ENCODE measurements at places on chromosomes 2 and 18.

DNA sequence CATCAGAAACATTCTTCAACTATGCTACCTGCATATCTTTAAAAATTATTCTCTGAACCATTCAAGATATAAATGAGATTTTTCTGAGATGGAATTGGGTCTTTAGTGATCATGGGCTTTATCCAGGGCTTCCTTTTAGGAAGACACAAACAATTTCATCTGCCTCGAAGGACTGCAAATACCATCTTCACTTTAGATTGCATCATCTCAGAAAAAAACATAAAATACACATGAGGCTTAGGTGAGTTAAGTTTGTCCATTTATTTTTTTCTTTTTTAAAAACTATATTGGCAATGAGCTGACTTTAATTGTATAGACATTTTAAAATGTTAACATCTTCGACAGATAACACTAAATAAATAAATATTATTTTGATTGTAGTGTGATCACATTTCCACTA is 20.1 kb downstream of the TTN start:
- ATAC-seq, result no peak

DNA sequence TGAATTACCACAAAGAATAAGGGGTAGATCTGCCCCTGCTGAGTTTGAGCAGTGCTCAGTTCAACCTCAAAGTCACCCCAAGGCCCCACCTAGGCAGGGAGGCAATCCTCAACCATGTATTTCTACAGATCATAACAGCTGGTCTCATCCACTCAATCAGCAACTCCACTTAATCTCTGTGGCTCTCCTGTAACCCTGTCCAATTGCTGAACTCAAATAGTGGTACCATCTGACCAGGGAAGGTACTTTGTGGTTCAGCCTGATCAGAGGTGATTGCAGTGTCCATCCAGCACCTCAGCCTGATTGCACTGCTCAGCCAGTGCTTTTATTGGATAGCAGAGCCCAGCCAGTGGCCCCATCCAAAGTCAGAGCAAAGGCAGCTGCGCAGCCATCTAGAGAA is 91.0 kb upstream of the SLC4A10 start:
- ATAC-seq, result no peak

- ATAC-seq, result peak; percentile 74
These were observed 35.1 kb upstream of the MAPRE2 start for GRCh38 chr18:35005963-35006577.

GRCh38 chr18:7725473-7725872 is 158.4 kb downstream of the PTPRM start:
- no peak for ATAC-seq

DNA sequence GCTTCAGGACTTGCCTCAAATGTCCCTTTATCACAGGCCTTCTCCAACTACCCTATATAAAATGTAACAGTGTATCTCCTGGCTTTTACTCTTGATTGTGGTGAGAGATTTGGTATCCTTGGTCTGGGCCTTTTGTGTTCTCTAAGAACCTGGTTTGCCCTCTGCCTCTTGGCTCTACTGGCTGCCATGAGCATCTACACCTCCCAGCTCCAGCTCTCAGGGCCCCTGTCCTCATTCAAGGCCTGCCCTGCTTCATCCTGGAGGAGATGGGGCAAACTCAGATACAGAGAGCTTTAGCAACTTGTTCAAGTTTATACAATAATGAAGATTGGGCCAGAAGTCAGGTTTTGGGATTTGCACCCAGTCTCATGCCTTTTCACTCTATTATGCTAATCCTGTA is 45.0 kb downstream of the QPCT start:
- ATAC-seq, result no peak

- ATAC-seq, result no peak
These were observed 94.6 kb upstream of the CHAC2 start for GRCh38 chr2:53672881-53673522.

DNA sequence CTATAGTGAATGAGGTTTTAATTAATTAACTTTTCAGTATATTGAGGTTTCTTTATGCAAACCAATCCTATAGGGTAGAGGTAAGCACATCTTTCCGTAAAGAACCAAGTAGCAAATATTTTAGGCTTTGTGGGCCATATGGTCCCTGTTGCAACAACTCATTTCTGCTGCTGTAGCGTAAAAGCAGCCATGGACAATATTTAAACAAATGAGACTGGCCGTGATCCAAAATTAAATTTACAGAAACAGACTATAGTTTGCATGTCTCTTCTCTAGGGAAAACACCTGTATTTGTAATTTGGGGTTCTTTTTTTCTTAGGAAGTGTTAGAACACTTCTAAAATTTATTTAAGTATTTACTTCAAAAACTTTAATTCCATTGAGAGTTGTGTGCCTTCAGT is 104.3 kb downstream of the KYNU start:
- ATAC-seq, result no peak

- ATAC-seq, result no peak
These were observed 1.4 kb upstream of the PLEK start for GRCh38 chr2:68363721-68364120.

DNA sequence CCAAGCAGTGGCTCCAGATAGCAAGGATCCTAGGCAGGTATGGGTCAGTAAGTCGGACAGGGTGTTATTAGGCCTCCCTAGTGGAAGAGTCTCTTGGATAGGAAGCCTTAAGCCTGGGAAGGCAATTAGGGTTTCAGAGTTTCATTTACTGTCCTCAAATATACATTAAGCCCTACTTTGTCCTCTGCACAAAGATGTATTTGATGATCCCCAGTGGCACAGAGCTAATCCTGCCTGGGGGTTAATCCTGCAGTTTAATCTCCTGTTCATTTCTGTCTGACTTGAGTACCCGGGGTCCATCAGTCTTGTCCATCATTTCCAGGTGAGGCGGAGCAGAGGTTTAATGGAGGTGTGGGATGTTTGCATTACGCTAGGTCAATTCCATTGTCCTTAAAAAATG is 62.0 kb downstream of the MTCL1 start:
- no peak for ATAC-seq

DNA sequence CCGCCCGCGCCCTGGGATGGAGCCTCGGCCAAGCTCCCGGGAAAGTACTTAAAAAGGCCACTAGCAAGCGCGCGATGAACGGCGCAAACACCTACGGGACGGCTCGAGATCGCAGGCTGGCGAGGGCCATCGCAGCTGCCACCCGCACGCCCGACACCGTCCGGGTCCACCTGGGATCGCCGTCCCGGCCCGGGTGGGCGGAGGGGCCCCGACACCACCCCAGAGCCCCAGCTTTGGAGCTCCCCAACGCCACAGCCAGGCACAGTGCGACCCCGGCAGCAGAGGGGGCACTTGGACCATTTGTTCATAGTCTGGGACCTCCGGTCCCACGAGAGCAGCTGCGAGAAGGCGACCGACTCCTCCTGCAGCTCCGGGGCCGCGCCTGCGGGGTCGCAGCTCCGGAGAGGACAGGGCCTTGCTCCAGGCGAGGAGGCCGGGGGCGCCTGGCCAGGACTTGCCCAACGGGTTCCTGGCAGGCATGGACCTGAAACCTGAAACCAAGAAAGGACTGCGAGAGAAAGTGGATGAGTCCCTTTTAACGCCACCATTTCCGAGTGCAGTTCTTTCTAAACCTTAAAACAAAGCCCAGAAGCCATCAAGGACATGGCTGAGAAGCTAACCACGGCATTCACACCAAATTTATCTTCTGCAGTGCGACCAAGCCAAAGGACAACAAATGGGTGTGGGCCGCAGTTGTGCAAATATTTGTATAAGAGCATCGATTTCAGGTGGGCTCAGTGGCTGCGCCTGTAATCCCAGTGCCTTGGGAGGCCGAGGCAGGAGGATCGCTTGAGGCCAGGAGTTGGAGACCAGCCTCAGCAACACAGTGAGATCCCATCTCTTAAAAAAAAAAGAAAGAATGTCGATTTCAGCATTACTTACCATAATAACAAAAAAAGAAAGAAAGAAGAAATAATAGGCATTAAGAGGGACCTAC is 54.0 kb upstream of the IMP4 start:
- ATAC-seq, result no peak

GRCh38 chr2:19982268-19982667 is 7.6 kb downstream of the WDR35 start:
- ATAC-seq, result no peak

- ATAC-seq, result peak; percentile 66
These were observed 229.9 kb upstream of the HDAC4 start for GRCh38 chr2:239630618-239631286.

DNA sequence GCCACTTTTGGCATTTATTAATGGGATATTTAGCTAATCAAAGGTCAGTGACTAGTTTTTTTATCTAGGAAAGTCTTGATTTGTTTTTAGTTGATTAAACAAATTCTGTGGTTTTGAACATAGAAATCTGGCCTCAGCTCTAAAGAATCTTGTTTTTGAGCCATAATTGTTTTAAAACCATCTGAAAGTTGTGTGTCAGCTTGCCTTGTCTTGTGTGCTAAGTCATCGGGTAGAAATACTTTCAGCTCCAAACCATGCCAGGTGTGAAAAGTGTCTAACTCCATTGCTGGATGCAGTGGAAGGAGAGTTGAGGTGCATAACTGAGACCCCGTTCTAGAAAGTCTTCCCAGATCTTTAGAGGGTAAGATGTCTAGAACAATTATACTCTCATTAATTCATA is 22.7 kb downstream of the FARP2 start:
- ATAC-seq, result no peak

GRCh38 chr2:172712251-172712650 is 23.4 kb upstream of the RAPGEF4 start:
- ATAC-seq, result no peak

GRCh38 chr2:183215917-183216316 is 91.7 kb downstream of the NUP35 start:
- no peak for ATAC-seq

- ATAC-seq, result peak; percentile 90
These were observed 3.6 kb upstream of the OTOS start for GRCh38 chr2:240143801-240144648.

DNA sequence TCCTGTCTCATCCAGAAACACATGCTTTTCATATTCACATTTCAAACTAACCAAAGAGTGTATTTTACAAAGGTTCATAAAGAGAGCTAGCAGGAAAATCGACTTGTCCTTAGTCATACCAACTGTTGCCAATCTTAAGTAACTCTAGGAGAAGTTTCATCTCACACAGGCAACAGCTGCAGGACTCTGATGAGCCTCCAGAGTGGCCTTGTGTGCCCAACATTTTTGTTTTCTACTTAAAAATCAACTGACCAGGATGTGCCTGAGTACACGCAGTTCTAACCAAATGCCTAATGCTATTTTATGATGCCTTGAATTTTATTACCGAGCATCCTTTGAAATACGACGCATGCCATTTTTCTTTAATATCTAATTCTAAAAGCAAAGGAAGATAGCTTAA is 595.9 kb upstream of the LRRTM4 start:
- no peak for ATAC-seq

- no peak for ATAC-seq
These were observed 162.2 kb upstream of the BOD1L2 start for GRCh38 chr18:56984731-56985130.

DNA sequence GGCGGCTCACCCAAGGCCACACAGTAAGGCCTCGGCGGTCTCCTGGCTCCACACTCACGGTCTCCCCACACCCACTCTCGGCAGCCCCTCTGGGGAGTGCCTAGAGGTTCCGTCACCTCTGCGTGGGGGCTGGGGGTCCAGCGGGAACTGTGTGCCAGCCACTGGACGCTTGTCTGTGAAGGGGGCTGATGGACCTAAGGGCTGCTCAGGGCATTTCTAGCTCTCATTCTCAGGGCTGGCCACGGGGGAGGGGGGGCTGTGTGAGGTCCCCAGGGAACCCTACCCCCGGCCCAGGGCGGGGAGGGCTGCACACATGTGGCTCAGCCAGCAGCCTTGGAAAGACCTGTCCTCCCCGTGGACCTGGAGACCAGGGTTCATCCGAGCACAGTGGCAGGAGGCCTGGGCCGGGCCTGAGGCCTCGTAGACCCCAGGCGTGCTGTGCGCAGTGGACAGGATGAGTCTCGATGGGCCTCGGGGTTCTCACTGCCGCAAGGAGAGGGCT is 27.1 kb upstream of the ODC1 start:
- ATAC-seq, result no peak

DNA sequence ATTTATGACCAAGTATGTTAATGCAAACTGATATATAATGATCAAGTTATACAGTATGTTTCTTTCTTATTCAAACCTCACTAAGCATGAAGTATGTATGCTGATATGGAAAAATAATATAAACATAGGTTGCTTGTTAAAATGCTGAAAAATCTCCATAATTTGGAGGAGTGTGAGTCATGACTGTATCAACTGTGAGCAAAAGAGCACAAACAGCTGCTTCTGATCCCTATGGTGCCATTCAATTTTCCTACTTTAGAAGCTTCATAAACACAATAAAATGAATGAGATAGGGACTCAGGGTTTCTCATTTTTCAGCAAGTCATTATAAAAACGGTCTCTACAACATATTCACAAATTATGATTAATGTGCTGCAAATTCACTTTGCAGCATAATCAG is 129.9 kb upstream of the TFPI start:
- ATAC-seq, result no peak

DNA sequence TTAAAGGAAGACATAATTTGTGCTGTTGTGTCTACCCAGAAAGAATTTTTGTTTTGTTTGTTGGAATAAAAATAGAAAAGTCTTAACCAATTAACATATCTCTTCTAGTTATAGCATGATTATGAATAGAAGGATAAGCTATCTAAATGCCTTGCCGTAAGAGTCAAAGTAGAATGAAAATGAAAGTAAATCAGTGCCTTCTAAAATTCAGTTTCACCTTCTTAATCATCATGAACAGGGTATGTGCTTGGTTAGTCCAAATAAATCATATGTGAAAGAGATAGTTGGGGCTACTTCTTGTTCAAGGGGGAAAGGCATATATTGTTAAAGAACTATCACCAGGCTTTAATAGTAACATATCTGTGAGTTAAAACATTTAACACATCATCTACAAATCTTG is 91.5 kb downstream of the GULP1 start:
- no peak for ATAC-seq

DNA sequence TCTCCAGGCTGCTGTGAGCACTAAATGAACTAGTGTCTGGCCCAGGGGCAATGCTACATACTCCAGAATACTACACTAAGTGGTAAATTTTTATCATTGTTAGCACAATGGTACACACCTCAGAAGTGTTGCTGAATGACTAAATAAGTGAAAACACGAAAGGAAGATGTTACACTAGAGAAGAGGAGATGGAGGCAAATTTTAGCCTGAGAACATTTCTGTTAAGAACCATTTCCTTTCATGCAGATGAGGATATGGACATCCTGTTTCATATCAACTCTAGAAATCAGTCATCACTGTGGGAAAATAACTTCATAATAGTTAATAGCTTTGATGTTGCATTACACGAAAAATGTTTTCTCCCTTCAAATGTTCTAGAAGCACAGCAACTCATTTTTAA is 117.6 kb upstream of the STK17B start:
- ATAC-seq, result peak; percentile 58

DNA sequence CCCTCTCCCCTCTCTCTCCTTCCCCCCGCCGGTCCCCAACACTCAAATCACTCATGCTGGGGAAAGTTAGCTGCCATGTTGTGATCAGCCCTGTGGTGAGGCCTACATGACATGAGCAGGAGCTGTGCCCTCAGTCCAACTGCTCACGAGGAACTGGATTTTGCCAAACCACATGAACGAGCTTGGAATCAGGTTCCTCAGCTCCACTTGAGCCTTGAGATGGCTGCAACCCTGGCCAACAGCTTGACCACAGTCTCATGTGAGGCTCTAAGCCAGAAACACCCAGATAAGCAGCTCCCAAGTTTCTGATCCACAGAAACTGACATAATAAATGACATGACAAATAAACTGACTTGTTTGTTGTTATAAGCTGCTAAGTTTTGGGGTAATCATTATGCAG is 38.4 kb downstream of the ARL4C start:
- ATAC-seq, result no peak

All from activated T-helper 17 cell treated with anti-CD3 and anti-CD28 coated beads, Interleukin-2, amount 50 U/mL, for 72 hours (primary cell).